Muscle of back (tissue), 13 donors: ENCODE measurements at places on chromosomes 3 and 15.
A peak's percentile ranks its signal among the peaks of the same experiment; 100 is the strongest.

DNA sequence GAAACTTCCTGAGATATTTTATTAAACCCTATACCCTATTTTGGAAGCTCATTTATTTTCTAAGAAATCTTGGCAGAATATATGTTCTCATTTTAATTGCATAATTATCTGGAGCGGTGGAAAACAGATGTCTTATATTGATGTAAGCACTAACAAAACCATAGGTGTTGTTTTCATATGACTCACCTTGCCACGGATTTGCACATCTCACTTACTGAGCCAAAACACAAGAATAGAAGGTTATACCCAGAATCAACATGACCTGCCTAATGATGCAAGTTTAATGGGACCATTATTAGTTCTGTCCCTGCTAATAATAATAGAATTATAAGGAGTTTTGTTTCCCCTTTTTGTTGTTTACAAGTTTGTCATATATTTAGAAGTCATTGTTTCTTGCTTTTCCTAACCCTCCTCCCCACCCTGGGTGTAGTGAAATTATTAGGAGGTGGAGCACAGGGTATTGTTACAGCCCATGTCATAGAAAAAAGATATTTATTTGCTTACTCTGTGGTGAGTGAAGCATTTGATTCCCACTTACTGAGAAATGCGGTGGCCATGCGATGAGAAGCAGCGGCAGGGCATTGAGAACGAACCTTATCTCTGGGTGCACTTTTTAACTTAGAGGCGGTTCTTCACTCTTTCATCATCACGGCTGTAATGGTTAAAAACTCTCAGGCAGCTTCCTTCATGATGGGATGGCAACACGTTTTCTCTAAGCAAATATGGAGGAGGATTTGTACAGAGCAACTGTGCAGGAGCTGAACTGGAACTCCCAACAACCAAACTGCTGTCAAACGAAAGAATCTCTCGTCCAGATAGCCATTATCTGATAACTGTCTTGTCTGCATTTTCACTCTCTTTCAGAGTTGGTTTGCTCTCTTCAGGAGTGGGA, 521 bp downstream of the IL5RA start:
- no peak for DNase-seq

DNA sequence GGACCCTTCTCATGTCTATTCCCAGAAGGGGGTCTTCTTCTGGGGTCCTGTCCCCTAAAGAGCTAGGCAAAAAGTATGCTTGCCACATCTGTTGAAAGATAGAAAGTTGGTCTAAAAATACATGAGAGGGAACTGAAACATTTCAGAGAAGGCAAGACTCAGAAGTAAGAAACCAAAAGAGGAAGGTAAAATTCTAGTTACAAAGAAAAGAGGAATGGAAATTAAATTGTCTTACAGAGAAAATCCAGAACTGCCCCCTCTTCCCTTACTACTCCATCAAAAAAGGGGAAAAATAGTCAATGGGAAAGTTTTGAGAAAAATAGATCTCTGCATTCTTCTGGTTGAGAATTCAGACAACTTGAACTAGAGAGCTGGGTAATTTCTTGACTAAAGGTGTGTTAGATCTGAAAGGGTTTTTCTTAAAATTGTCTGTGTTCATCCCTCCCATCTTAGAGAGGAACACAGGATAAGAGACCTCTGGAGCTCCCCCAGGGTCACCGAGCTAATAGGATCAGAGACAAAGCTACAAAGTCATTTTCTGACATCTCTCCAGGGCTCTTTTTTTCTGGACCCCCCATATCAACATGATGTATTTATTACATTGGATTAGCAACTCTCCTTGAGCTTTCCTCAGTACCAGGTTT, 32.3 kb upstream of the CCR2 start:
- no peak for DNase-seq

DNA sequence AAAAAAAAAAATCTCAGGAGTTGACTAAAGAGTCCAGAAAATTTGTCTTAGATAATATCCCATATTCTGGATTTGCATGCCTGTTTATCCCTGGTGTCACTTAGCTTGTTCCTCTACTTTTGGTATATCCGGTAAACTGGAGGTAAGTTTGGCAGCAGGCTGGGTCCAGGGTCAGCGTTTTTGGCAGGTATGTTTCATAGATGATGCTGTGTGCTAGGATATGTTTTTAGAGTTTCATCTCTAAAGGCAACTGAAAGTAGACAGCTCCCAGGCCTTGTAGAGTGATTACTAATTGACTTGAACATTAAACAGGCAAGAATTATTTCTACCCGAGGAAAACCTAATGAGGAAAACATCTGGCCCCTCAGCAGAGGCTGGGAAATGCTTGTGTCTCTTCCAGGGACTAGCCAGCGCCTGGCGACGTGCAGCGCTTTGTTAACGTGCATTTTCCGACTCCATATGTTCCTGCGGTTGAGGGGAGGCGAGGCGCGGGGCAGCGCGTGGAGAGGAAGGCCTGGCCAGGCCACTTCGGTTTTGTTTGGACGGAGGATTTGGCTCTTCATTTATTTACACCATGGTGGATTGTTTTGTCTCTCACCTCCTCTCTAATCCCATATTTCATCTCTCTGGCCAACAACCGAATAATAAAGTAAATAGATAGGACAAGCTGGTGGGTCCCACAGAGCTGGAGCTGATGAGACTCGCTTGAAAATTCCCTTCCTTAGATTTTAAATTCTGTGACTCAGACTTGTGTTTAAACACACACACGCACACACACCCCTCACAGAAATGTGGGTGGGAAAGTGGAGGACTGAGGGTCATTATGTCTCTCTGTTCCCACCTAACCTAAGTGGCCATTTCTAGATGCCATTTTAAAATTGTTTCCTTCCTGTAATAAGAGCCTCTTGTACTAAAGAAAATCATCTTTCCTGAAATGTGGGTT, 65.3 kb downstream of the ASB7 start:
- peak; percentile 59 for DNase-seq

GRCh38 chr3:146896711-146897110, 291.6 kb upstream of the PLSCR5 start:
- DNase-seq = no peak

GRCh38 chr3:15305359-15305844, 27.0 kb downstream of the SH3BP5 start:
- no peak for DNase-seq

DNA sequence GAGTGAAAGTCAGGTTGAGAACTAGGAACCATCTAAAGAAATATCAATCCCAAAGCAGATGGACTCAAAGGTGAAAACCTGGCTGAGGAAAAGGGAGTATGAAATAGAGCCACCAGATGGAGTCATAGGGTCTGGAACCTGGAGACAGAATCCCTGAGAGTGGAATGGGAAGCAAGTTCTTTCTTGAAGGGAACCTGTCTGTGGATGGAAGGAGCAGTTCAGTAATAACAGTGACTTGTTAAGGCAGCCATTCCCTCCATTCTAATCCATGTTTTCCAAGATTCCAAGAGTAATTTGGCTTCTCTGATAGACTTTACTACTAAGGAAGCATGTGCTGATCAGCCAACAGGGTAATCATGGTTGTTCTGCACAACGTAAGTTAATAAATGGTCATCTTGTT, 22.5 kb upstream of the AQP9 start:
- DNase-seq = peak; percentile 18

- no peak for DNase-seq
Measured at GRCh38 chr3:37223576-37223975, 49.2 kb upstream of the LRRFIP2 start.

DNA sequence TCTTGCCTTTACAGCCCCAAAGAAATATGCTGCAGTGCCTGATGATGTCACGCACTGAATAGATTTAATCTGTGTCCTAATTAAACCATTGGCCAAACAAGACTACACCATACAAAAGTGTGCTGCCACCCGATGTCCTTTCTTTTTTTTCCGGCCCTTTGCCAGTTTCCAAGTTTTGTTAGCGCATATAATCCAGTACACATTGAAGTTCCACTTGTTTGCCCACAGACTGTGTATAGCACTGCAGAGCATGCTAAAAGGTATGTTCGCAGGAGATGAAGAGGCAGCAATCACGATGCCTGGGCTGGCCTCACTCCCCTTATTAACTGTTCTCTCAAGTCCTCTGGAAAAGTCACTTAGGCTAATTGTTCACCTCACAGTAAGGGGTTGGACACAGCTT, 26.8 kb downstream of the MRPS25 start:
- DNase-seq = no peak

- peak; percentile 74 for DNase-seq
Measured at GRCh38 chr3:63967675-63968611, 55.4 kb downstream of the PSMD6 start.

DNA sequence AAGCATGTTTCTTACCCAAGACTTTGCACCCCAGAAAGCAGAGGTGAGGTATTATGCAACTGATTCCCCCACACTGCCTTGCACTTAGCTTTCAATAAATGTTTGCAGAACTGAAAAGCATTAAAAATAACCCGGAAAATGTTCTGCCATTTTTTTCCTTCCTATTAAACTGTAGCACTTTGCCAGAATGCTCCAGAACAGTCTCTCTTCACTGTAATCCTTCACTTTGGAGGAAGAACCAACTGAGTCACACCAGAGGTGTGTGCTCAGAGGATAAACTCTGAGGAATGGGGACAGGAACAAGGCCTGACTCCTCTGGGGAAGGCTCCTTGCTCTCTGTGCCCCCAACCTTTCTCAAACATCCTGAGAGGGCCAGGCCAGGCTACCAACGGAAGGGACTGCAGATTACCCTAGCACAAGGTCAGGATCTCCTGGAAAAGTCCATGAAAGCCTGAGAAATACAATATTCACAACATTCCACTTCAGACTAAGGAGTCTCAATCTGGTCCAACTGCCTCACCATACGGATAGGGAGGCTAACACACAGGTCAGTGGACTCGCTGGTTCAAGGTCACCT, 19.0 kb downstream of the ANP32A start:
- DNase-seq = no peak

GRCh38 chr3:121595765-121596406, 2.7 kb downstream of the FBXO40 start:
- no peak for DNase-seq

DNA sequence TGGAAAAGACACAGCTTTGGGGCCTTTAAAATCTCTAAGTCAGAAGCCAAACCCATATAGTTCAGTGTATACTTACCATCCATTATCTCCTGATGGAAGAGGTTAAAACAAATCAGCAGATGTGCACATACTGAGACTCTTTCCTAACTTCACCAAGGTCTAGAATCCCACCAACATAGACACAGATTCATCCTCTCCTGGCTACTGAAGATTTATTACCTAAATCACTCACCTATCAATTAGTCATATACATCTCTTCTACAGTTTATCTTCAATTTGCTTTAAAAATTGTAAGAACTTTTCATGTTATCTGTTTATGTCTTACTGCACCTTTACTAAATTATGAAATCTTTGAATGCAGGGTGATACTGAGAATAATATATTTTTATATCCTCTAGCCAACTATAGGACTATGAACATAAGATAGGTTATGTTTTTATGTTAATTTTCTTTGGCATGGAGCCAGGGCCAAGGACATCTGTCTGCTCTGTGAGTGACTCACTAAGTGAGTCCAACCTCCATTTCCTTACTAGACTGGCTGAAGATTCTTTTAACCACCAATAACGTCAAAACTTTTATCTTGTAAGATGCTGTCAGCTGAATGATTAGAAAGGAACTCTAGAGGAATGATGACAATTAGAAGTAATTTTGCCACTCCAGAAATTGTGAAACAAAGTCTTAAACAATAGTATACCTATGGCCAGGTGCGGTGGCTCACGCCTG, 397.6 kb downstream of the FOXP1 start:
- DNase-seq = no peak

- DNase-seq = no peak
Measured at GRCh38 chr3:78871048-78871447, 896.8 kb downstream of the ROBO1 start.

DNA sequence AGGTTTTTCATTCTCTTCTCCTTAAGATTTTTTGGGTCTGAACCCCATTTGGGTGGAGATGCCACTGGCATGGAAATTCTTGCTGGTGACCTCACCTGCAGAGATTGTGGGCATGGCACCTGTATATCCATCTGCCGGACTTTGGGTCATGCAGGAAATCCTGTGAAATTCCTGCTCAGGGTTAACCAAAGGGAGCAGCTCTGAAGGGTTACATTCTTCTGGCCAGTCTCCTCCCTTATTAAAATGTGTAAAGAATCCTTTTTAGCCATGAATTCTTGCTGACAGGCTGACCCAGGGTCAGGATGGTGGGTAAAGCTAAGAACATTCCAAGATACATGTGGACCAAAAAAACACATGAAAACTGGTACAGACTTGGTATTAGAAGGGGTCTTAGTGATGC, 27.4 kb downstream of the ARHGEF26 start:
- DNase-seq = no peak

- DNase-seq = no peak
Measured at GRCh38 chr15:65907661-65908060, 38.4 kb downstream of the RAB11A start.

DNA sequence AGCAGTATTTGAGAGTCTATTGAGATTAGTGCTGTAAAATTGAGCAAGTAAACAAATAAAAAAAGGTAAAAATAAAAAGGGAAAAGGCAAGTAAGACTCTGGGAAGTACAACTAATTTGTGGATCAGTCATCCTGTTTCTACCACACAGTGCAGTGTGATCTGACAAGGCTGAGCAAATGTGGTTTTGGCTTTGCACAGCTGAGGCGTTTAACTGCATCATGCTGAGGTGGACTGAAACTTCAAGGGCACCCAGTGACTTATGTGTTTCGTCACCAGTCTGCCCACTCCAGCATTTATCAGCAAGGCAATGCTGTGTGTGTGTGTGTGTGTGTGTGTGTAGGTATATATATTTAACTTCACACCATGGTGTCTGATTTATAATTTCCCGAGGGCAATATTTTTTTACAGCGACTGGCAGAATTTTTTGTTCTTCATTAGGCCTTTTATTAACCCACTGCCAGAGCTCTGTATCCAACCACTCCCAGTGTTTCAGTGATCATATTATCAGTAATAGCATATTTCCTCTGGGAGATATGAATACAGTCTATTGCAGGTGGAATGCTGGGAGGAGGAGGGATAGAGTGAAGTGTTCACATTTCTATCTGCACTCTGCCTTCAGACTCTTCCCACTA, 131.5 kb upstream of the SATB1 start:
- no peak for DNase-seq

GRCh38 chr3:32842531-32842931, 24.7 kb downstream of the TRIM71 start:
- DNase-seq = no peak

- no peak for DNase-seq
Measured at GRCh38 chr15:86588413-86588812, 508.7 kb downstream of the AGBL1 start.

DNA sequence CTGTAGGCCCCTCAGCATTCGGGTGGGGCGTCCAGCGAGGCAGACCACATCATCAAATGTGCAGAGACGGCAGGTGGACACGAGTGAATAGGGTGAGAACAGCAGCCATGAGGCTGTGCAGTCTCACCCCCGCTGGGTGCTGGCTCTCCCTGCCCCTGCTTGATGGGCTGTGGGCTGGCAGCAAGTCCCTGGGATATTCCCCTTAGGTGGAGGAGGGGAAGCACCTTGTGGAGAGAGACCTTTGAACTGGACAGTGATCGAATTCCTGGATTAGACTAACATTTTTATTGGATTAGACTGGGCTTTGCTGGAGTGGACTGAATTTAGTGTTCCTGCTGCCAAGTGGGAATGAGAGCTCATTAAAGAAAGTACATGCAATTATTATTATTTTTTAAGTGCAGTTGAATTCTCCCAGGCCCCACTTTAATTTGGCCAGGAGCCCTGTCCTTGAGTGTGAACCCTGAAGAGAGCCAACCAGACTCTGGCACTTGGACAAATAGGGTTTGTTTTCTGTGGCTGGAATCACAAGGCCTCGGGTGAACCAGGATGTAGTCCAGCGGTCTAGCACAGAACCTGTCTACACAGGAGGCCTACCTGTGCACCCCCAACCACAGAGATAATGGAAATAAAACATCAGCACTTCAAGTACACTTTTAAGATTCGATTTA, 193.1 kb downstream of the ABHD5 start:
- DNase-seq = no peak

- DNase-seq = no peak
Measured at GRCh38 chr15:98805434-98806274, 157.3 kb downstream of the IGF1R start.
